T-helper 2 cell treated with Interferon-gamma antibody and Interleukin-4, amounts not matched to agents 5 μg/mL and 100 μg/mL, for 36 hours (primary cell): ENCODE measurements at places on chromosomes 6 and 20.

GRCh38 chr6:165701564-165702354 lies 38.7 kb upstream of the PDE10A start:
- H3K27ac ChIP-seq = no peak overlapping the region
- H3K4me1 ChIP-seq = no peaks in the 10 kb centered on the region
- no peaks in the 10 kb centered on the region for H3K36me3 ChIP-seq
- no peak overlapping the region for H3K4me3 ChIP-seq

DNA sequence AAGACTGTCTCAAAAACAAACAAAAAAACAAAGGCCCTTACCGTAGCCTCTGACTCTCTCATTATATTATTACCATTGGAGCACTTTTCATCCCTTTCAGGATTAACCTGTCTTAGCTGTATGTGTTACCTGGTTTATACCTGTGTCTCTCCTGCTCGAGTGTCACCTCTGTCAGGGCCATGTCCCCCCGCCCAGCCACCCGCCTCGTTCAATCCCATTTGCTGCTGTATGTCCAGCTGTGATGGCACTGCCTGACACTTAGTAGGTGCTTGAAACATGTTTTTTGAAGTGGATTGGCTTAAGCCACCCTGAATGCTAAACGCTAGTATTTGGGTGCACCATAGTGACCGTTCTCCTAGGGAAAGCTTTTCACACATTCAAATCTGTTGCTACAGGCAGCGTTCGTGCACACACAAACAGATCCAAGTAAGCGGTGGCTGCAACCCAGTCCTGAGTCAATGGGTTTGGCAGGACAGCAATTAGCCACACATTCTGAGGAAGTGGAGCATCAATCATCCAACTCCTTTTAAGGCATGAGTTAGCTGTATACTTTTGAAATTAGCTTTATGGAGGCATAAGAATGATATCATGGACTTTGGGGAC lies 98.9 kb upstream of the ZNF217 start:
- no peaks in the 10 kb centered on the region for H3K27me3 ChIP-seq
- no peak for DNase-seq
- peaks cover 38% of the 10 kb centered on the region for H3K4me1 ChIP-seq
- no peaks in the 10 kb centered on the region for H3K36me3 ChIP-seq
- peak overlapping the region; percentile 62 for H3K4me3 ChIP-seq

DNA sequence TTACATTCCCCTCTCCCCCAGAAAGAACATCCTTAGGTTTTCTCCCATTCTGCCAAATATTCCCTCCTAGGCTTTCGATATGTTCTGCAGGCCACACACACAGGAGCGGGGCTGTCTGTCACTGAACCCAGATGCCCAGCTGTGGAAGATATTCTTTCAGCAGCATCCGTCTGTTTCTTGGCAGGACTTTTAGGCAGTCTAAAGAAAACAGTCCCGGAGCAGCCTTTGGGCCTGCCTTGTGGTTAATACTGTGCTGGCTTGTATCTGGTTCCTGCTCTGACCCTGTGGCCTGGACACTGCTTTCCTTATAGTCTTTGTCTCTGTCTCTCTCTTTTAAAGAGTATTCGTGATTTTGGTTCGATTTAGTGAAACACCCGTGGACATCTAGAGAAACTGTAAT lies 94.6 kb upstream of the SUPT3H start:
- peaks cover 57% of the 10 kb centered on the region for H3K4me1 ChIP-seq
- H3K36me3 ChIP-seq = peaks cover 57% of the 10 kb centered on the region
- no peaks in the 10 kb centered on the region for H3K27me3 ChIP-seq
- no peak for DNase-seq
- no peak overlapping the region for H3K4me3 ChIP-seq

- H3K27ac ChIP-seq = no peak overlapping the region
- no peak for DNase-seq
- H3K36me3 ChIP-seq = no peaks in the 10 kb centered on the region
- peaks cover 4% of the 10 kb centered on the region for H3K4me1 ChIP-seq
- H3K27me3 ChIP-seq = peaks cover 28% of the 10 kb centered on the region
Observed at GRCh38 chr20:48335308-48336050, 492.3 kb downstream of the PREX1 start.

GRCh38 chr6:55319961-55320695 lies 7.1 kb upstream of the GFRAL start:
- no peak for DNase-seq
- H3K4me3 ChIP-seq = no peak overlapping the region
- H3K27me3 ChIP-seq = no peaks in the 10 kb centered on the region
- no peaks in the 10 kb centered on the region for H3K4me1 ChIP-seq
- H3K27ac ChIP-seq = no peak overlapping the region

- no peaks in the 10 kb centered on the region for H3K27me3 ChIP-seq
- H3K36me3 ChIP-seq = no peaks in the 10 kb centered on the region
- no peak overlapping the region for H3K27ac ChIP-seq
- H3K4me1 ChIP-seq = no peaks in the 10 kb centered on the region
- no peak for DNase-seq
- no peak overlapping the region for H3K4me3 ChIP-seq
Observed at GRCh38 chr20:21840991-21841390, 135.5 kb downstream of the PAX1 start.

- no peak overlapping the region for H3K27ac ChIP-seq
- no peaks in the 10 kb centered on the region for H3K27me3 ChIP-seq
- peaks cover 7% of the 10 kb centered on the region for H3K4me1 ChIP-seq
- H3K4me3 ChIP-seq = no peak overlapping the region
- H3K36me3 ChIP-seq = peaks cover 4% of the 10 kb centered on the region
- no peak for DNase-seq
Observed at GRCh38 chr20:13322198-13322597, 101.1 kb downstream of the ISM1 start.

GRCh38 chr6:30200551-30201281 lies 12.5 kb downstream of the TRIM26 start:
- no peaks in the 10 kb centered on the region for H3K27me3 ChIP-seq
- H3K4me3 ChIP-seq = no peak overlapping the region
- H3K4me1 ChIP-seq = peaks cover 21% of the 10 kb centered on the region
- peak overlapping the region; percentile 19 for H3K27ac ChIP-seq
- H3K36me3 ChIP-seq = peaks cover 35% of the 10 kb centered on the region

DNA sequence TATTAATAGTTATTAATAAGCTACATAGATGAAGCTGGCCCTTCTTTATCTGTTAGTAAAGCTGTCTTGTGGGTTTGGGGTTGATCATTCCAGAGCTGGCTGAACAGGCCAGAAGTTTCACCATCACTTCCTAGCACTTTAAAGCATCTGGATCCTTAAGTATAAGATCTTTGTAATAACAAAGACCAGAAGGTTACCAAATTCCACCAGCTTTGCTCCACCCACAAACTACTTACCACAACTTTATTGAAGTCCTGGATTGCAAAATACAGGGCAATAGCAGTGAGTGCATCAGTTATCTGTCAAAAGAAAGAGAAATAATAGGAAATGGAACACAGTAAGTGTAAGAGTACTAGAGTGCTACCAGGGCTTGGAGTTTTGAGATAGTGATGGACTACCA lies 33.0 kb downstream of the PIGU start:
- peaks cover 3% of the 10 kb centered on the region for H3K36me3 ChIP-seq
- no peak for DNase-seq
- H3K27me3 ChIP-seq = no peaks in the 10 kb centered on the region

GRCh38 chr6:89034586-89035251 lies 45.8 kb upstream of the PNRC1 start:
- peaks cover 3% of the 10 kb centered on the region for H3K27me3 ChIP-seq
- DNase-seq = no peak
- no peaks in the 10 kb centered on the region for H3K4me1 ChIP-seq
- peaks cover 2% of the 10 kb centered on the region for H3K36me3 ChIP-seq

GRCh38 chr20:44961870-44962267 lies 1.7 kb upstream of the TOMM34 start:
- H3K4me3 ChIP-seq = no peak overlapping the region
- H3K36me3 ChIP-seq = peaks cover 26% of the 10 kb centered on the region
- no peak overlapping the region for H3K27ac ChIP-seq
- no peaks in the 10 kb centered on the region for H3K27me3 ChIP-seq

- H3K4me3 ChIP-seq = no peak overlapping the region
- no peak overlapping the region for H3K27ac ChIP-seq
- H3K27me3 ChIP-seq = no peaks in the 10 kb centered on the region
- H3K4me1 ChIP-seq = no peaks in the 10 kb centered on the region
- no peaks in the 10 kb centered on the region for H3K36me3 ChIP-seq
- DNase-seq = no peak
Observed at GRCh38 chr6:132089173-132089572, 138.0 kb upstream of the CCN2 start.

DNA sequence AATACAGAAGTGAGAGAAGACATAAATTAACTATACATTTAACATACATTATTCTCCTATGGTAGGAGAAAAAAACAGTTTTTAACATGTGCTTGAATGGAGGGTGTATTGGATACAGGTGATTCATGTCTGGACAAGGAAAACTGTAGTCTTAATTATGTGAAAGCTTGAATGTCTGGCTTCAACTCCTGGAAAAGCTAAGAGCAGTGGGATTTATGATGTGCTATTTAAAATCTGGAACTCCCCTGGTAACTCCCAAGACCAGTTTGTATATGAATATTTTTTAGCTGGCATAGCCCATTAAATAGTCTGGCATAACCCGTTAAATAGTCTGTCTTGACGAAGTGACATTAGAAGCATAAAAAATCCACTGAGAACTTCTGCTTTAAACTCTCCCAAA lies 410.0 kb upstream of the PTCHD4 start:
- no peak overlapping the region for H3K27ac ChIP-seq
- no peak overlapping the region for H3K4me3 ChIP-seq
- H3K27me3 ChIP-seq = no peaks in the 10 kb centered on the region
- H3K36me3 ChIP-seq = no peaks in the 10 kb centered on the region
- no peaks in the 10 kb centered on the region for H3K4me1 ChIP-seq
